ENCODE measurements at places on chromosomes 13 and 19. TPM values are rescaled to one million over a fixed set of nuclear protein-coding genes. Genes with fewer than 3 reads are reported as not detected.

GRCh38 chr13:45339399-45339798 lies 1.6 kb downstream of the TPT1 start:
- no peak for DNase-seq

TMC4 gene
- polyA plus RNA-seq, result 32.6 TPM

DNA sequence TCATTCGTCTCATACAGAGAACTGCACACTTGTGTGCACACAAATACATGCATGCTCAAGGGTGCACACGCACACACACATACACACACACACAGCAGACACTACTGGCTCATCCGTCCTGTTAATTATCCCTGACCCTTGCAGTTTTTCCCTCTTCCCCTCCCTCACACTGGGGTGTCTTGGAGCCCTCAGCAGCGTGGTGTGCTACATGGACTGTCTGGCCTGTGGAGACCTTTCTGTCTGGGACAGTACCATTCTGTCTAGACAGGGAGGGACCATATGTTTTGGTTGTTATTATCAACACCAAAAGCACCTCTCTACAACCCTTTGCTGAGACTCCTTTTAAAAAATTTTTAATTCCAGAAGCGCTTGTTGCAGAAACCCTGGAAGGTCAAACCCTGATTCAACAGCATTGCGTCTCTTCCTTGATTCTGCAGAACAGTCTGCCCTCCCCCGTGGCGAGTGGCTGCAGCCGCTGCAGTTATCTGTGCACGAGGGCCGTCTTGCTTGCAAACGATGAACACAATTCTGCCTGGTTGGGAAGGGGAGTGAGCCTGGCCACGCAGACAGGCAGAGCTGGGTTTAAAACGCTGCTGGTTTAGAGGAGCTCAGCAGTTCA lies 374.0 kb downstream of the IRS2 start:
- peak; percentile 70 for DNase-seq

- no peak for DNase-seq
Observed at GRCh38 chr13:113628291-113629270, 29.4 kb downstream of the ATP4B start.

DNA sequence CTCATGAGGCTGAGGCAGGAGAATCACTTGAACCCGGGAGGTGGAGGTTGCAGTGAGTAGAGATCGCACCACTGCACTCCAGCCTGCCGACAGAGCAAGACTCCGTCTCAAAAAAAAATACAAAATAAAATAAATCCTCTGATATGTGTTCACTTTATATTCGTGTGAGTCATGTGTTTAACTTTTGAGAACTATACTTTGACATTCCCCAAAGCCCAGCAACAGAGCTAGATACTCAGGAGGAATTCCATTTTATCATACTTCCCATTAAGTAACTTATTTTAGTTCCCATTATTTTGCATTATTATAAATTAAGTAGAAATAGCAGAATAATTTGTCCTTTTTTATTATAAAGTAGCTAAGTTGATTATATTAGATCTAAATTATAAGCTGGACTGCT lies 3.3 kb upstream of the CHAMP1 start:
- DNase-seq, result no peak

- no peak for DNase-seq
Observed at GRCh38 chr13:74892096-74892495, 589.9 kb downstream of the TBC1D4 start.

GRCh38 chr13:26707122-26708006 lies 53.2 kb downstream of the GPR12 start:
- peak; percentile 32 for DNase-seq

DNA sequence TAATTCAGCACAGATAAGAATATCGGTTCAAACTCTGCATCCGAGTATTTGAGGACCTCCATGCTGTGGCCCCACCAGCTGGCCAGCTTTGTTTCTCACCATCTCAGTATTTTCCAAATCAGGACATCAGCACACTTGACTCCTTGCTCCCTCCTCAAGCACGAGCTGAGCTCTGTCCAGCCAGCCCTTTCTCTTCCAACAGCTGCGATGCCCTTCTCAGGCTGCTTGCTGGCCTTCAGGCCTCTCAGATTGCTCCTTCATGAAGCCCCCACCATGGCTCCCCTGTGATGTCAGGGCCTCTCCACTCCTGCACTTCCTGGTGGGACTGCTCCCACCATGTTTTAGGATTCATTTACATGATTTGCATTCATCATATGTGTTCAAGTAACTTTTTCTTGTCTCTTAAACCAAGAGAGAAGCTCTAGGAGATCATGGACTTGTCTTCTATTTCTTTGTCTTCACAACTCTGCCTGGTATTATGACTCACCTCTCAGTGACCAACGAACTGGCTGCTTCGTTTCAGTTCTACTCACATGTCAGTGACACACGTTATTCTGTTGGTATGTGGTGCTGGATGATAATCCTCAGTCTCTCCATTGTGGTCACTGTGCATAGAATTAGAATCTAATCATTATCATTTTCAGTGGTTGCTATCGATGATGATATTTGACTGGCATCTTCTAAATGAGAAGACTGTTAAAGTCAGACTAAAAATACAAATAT lies 471.7 kb downstream of the EFNB2 start:
- DNase-seq, result no peak

DNA sequence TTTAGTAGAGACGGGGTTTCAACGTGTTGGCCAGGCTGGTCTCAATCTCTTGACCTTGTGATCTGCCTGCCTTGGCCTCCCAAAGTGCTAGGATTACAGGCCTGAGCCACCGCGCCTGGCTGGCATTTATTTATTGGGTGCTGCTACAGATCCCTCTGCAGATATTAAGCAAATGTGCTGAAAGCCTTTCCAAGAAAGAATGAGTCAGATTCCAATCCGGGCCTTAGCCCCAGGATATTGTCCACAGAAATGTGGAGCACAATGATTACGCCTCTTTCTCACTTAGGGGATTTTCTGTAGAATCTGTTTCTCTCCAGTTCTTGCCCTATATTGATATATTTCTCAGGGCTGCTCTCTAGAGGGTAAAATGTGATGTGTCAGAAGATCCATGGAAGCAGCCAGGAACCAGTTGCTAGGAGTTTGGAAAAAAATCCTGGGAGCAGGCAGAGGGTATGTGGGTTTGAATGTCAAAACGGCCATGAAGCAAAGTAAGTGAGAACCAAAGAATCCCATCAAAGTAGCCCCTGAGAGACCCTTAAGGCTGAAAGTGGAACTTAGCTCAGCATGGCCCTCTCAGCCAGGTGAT lies 24.8 kb upstream of the IGFL4 start:
- no peak for DNase-seq

- DNase-seq, result no peak
Observed at GRCh38 chr19:33871605-33872004, 74.9 kb downstream of the KCTD15 start.

- DNase-seq, result peak; percentile 32
Observed at GRCh38 chr19:41588497-41589209, 12.7 kb downstream of the CEACAM21 start.

COMP gene
- 0.09 TPM for polyA plus RNA-seq

DNA sequence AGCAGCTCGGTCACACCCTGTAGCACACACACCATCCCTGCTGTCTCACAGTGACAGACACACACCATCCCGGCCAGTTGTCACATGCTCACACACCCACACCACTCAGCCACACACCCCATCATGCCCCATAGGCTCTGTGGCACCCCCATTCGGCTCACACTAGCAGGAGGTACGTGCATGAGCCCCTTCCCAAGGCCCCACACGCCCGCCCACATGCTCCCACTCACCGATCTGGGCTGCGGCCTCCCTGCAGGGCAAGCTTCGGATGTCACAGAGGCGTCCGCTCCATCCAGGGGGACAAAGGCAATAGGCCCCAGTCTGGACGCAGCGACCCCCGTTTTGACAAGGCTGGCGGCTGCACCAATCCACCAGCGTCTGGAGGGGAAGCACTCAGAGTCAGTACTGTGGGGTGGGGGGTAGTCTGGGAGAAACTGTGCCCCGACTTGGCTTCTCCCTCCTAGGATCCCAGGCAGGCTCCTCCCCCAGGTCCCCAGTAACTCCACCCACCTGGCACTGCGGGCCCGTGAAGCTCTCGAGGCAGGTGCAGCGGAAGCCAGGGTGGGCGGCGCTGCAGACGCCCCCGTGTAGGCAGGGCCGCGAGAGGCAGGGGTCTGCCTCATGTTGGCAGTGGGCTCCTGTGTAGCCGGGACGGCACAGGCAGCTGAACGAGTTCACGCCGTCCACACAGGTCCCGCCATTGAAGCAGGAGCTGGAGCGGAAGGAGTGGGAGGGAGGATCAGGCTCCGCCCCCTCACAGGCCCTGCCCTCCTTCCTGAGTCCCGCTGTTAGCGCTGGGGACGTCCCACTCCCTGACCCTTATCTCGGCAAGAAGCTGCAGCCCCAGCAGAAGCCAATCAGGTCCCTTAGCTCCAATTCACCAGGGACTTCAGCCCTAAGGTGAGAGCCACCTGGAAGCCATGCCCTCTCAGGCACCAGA lies 20.1 kb downstream of the NOTCH3 start:
- no peak for DNase-seq
